NCI-H526 treated with DMSO at 0.1 percent for 48 hours (cell line): ENCODE measurements at places on chromosomes 4 and X.

- DNase-seq, result no peak
These were observed 203.4 kb upstream of the FAT4 start for GRCh38 chr4:125111323-125111722.

GRCh38 chrX:15849555-15849954 lies 5.1 kb downstream of the AP1S2 start:
- DNase-seq, result peak; percentile 31

- DNase-seq, result peak; percentile 67
These were observed 12.8 kb downstream of the SCARB2 start for GRCh38 chr4:76200771-76201231.

DNA sequence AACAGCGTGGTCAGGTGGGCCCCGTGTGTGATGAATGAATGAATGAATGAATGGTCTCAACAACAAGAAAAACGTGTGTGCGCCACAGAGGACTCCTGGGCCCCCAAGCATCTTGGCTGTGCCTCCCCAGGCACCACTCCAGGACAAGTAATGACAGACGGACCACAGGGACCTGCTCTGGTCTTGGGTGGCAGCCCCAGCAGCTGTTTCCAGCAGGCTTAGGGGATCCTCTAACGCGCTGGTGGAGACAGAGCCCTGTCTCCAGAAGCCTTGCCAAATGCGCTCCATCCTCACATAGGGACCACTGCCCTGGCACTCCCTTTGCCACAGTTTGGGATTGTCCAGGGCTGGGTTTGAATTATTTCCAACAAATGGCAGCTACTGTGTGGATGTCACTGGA lies 39.1 kb downstream of the PSAPL1 start:
- DNase-seq, result no peak

DNA sequence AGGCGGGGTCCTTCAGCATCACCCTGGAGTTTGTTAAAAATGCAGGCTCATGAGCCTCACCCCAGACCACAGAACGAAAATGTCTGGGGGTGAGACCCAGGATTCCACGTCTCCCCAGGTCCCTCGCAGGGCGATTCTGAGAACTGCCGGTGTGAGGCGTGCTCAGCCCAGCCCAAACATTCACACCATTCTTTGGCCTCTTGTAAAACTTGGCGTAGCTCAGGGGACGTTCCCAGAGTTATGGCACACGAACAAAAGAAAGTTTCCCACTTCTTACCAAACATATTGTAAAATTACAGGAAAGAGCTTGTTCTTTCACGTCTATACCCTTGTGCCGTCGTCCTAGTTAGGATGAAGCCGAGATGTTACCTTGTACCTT lies 12.9 kb downstream of the CD99 start:
- no peak for DNase-seq

DNA sequence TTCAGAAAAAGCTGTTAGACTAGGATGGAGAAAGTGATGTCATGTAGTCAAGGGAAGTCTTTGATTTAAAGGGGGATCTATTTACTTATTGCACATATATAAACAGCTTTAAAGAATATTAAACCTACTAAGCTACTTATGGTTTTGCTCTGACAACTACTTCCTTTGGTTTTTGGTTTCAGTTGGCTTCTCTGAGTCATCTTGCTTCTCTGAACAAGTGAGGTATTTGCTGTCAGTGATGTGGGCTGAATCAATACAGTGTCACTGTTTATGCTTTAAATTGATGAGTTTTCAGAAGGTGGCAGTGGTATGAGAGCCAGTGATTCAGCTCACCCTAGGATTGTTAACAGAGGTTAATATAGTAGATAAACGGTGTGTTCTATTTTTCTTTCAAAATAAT lies 75.1 kb downstream of the CEP44 start:
- DNase-seq, result no peak

- DNase-seq, result no peak
These were observed 82.3 kb downstream of the DNAAF6 start for GRCh38 chrX:107288676-107289075.

DNA sequence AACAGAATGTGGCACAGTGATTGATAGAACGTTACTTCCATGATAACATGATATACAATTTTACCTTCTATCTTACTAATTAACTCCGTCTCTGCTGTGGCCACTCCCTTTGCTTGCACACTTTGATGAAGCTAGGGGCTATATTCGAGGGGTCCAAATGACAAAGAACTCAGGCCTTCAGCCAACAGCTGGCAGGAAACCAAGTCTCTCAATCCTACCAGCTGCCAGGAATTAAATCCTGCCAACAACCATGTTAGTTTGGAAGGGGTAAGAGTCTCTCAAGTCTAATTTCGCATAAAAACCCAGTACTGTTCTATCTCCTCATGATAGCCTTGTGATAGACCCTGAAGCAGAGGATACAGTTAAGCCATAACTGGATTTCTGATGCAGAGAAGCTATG lies 1122.9 kb upstream of the PCDH10 start:
- DNase-seq, result no peak
